ENCODE measurements at places on chromosomes 7 and 10.
A peak's percentile ranks its signal among the peaks of the same experiment; 100 is the strongest.

- no peak for DNase-seq
Observed at GRCh38 chr7:81725003-81725811, 44.6 kb downstream of the HGF start.

DNA sequence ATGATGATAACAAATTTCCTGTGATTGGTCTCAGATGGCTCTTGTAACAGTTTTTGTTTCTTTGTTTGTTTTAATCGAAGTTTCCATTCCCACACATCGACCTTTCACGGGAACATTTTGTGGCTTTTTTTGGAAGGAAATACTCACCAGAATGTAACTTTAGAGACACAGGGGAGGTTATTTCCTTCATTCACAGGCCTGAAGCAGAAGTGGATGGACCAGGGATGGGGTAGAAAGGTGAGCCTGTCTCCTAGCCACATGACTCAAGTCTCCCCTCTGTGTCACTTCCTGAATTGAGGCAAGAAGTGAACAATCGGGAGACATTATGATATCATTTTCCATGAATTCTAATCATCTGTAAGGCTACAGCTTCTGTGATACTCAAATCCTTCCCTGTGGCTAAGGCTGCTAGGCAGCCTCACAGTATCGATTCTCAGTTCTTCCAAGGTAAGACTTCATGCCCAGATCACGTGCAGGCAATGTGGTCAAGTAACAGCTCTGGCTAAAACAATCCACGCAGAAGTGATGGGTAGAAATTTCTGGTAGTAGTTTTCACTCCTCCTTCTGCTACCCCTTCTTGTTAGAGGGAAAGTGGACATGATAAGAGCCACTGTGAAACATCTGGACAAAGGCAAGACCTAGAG is 203.9 kb upstream of the NEBL start:
- DNase-seq, result no peak

- peak; percentile 70 for DNase-seq
Observed at GRCh38 chr7:117808341-117808757, 64.9 kb downstream of the CTTNBP2 start.

GRCh38 chr10:124677293-124677699 is 66.9 kb downstream of the FAM53B start:
- no peak for DNase-seq

GRCh38 chr7:108059526-108059925 is 56.6 kb upstream of the LAMB1 start:
- no peak for DNase-seq

Data from left cardiac atrium (tissue), 4 donors.